ENCODE measurements at places on chromosomes 12 and 14.

GRCh38 chr12:54419088-54419887 is at the start of gene ITGA5:
Gene ITGA5 (minus strand): TSS chr12:54419266. CDS start chr12:54419198, 68 bp downstream.
- DNase-seq = peak; percentile 71

GRCh38 chr14:42911642-42912041 is 1305.0 kb downstream of the LRFN5 start:
- peak; percentile 21 for DNase-seq

DNA sequence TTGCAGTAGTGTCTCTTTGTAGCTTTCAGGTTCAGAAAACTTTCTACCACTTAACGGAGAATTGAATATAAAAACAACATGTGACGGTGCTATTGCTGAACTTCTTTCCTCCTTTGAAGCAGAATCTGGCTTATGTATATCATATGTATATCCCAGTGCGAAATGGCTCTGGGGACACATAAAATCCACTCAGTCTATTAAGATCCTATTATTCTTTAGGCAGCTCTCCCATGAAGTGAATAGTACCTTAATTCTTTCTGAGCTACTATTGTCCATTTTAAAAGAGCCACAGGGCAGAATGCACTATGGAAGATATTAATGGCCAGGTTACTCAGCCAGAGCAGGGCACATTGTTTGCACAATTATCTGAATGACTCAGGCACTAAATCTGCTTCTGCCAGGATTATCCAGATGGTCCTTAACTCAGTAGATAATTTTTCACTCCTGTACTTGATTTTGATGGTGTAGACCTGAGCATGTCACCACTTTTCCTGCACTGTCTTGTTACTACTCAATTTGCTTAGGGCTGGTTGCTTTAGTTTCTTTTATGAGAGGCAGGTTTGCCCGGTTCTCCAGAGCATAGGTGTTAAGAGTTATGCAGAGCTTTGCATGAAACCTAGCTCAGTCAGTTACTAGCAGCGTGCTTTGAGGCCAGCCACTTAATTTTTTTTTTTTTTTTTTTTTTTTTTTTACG is 5.5 kb downstream of the CNTN1 start:
- DNase-seq = no peak

DNA sequence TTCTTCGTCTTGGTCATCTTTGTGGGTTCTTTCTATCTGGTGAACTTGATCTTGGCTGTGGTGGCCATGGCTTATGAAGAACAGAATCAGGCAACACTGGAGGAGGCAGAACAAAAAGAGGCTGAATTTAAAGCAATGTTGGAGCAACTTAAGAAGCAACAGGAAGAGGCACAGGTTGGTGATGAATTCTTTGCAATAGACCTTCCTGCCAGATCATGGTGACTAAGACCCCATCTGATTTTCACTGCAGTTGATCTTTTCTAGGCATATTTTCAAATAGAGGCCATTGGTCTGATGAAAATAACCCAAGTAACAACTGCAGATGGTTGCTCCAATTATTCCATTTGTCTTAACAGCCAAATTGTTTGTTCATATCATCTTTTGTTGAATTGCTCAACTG is 114.4 kb downstream of the SCN8A start:
- DNase-seq = no peak

DNA sequence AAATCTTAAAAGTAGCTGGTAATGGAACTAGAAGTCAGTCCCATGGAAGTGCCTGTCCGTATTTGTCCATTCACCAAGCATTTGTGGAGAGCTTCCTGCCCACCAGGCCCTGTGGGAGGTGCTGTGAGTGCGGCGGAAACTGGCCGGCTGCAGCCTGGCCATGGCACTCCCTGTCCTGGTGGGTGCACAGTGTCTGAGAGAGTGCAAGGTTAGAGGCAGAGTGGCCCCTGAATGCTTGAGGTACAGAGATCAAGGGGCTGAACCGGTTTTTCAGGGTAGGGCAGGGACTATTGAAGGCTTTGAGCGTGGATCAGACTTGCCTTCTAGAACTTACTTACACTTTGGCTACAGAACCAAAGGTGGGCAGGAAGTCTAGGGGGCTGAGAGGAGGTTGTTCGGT is 92.9 kb downstream of the ESR2 start:
- DNase-seq = no peak

DNA sequence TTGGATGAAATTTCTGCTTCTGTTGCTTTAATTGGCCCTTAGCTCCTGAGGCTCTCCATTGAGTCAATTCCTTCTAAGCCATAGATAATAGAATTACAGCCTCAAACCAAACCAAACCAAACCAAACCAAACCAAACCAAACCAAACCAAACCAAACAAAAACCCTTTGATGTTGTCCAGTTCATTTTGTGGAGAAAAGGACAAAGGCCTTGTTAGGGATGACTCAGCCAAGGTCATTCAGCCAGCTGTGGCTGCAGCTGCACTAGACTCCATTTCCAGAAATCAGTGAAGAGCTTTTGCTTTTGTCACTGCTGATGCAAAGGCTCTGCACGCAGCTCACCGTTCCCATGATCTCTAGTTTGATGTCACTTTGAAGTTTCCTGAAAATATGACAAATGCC is 82.2 kb upstream of the RMST start:
- no peak for DNase-seq

- DNase-seq = no peak
Measured at GRCh38 chr14:68390741-68391140, 402.1 kb downstream of the ZFP36L1 start.

GRCh38 chr14:55274146-55274545 is 2.9 kb downstream of the FBXO34 start:
- no peak for DNase-seq

DNA sequence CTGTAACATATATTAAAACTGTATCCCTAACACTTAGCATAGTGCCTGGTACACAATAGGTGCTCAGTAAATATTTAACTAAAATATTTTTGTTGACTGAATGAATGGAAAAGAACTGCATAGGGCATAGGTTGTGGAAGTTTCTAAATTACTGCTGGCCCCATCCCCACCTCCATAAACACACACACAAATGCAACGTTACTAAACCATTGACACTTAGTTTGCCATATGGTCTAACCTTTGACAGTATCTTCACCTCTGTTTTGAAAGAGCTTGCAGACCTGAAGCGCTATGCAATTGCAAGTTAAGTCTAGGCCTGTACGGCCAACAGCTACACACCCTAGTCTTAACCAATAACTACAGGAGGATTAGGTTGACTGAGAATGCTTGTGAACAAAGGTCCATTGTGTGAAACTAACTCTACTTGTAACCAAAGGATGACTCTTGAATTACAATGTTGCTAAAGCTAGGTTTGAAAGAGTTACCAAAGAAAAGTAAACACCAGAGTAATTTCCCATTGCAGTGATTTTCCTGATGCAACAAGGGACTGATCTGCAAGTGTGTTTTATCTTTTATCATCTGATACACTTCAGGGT is 924 bp upstream of the MANSC1 start:
- DNase-seq = no peak

GRCh38 chr14:74134484-74134883 is 49.7 kb downstream of the LIN52 start:
- no peak for DNase-seq

DNA sequence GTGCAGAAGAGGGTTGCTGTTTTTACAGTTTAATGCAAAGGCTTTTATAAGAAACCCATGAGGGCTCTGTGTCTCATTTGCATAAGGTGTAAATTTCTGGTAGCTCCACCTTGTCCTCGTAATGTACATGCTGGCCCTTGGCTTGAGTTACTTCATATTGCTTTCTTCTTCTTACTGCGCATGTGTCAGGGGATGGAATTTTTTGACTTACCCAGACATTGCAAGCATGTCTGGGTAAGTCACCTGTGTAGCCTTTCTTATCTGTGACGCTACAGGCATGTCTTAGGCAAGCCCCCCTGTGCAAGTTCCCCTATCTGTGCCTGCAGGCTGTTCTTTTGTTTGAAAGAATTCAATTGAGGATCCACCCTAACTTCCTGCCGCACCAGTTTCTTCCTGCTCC is 274.2 kb downstream of the ETNK1 start:
- no peak for DNase-seq

- no peak for DNase-seq
Measured at GRCh38 chr14:93116676-93117200, 1.0 kb upstream of the ITPK1 start.

DNA sequence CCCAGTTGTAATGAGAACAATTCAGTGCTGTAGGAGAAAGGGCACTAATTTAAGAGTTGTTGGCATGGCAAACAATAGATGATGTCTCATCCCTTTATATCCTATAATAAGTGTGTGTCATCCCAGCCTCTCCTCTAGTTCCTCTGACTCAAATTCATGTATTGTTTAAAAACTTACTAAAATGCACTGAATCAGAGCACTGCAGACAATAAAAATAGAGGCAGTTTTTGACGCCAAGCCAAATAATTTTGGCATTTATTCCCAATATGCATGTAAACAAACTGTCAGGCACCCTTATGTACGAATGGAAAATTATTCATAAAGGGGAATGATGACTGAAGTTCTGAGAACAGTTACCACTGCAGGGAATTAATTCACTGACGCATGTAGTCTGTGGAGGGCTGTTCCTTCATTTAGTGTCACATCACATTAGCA is 57.9 kb upstream of the TMX1 start:
- peak; percentile 7 for DNase-seq

GRCh38 chr12:80441921-80442320 is 2.1 kb upstream of the PTPRQ start:
- peak; percentile 75 for DNase-seq

DNA sequence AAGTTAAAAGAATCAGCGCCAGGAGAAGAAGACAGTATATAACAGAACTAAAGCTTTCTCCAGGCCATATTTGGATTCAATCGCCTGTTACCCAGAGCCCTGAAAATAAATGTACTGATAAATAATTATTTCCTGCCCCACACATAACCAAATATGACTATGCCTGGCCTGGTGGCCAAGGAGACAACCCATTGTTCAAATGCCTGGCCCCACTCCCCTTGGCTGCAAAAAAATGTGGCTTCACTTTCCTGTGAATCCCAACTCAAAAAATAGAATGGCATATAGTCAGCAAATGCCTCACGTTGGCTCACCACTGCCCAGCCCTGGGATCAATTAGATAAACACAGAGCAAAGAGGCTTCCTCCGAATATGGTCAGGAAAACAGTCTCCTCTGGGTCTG is 472.1 kb downstream of the BCL11B start:
- no peak for DNase-seq

- peak; percentile 46 for DNase-seq
Measured at GRCh38 chr12:13156277-13156676, 40.2 kb upstream of the EMP1 start.

- peak; percentile 44 for DNase-seq
Measured at GRCh38 chr12:14961466-14962152, at the start of gene ARHGDIB. Gene ARHGDIB (minus strand): TSS chr12:14961601. CDS start chr12:14950712, 10,889 bp downstream.

DNA sequence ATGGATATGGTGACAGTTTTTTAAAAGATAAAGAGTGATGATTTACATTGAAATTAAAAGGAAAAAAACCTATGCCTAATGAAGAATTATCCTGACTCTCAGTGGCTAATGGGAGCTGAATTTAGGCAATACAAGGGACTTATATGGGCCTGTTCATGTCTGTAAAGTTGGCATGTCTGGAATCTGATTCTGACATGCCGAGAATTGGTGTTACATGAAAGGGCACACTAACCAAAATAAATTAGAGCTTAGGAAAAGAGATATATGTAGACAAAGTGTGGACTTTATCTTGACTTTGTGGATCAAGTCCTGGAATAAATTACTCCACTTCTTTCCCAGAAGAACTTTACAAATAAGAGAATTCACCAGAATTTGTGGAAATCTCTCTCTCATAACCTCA is 1.1 kb downstream of the TDG start:
- no peak for DNase-seq

GRCh38 chr12:94763462-94763861 is 113.1 kb upstream of the TMCC3 start:
- no peak for DNase-seq

DNA sequence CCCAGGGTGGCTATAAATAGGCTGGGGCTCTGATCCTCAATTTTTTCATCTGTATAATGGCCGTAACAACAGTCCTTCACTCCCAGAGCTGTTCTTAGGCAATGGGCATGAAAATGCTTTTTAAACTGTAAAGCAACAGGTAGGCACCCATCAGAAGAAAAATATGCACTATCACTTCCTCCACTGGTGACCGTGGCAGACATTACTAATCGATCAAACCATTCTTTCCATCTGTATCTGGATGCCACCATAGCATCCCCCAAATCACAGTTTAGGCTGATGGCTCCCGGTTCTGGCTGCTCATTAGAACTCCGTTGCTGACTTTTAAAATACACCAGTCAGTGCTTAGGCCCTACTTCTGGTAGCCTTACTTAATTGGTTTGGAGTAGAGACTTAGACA is 11.2 kb downstream of the KRT71 start:
- no peak for DNase-seq

- no peak for DNase-seq
Measured at GRCh38 chr14:37585971-37586796, 8.9 kb downstream of the FOXA1 start.

DNA sequence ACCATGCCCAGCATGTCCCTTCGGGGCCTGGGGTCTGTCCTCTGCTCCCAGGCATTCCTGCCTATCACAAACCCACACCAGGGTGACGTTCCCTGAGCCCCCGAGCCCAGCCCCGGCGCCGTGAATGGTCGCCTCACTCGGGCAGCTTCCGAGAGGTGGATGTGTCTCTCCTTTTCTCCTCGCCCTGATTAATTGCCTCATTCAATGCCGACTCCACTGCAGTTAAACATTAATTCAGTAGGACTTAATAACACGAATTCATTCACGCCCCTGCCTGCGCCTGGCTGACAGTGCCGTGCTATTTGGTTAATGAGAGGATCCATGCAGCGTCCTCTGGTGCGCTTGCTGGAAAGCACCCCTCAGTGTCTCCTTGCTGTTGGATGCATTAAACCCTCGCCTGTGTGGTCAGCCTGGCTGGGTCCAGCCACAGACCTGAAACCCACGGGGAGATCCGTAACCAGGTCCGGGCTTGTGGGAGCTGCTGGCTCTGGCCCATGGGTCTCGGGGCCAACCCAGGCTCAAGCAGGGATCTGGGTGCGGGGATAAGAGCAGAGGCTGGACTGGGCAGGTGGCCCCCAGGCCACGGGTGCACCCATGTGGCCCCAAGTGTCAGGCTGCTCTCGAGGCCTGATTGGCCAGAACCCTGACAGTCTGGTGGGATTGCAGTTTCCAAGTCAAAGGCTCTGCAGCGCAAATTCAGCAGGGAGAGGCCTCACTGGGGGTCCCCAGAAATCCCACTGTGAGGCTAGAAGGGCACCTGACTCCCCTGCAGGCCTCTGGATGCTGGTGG is 55.4 kb downstream of the FBRSL1 start:
- DNase-seq = no peak

- peak; percentile 32 for DNase-seq
Measured at GRCh38 chr12:106897082-106897481, 58.6 kb upstream of the TMEM263 start.

DNA sequence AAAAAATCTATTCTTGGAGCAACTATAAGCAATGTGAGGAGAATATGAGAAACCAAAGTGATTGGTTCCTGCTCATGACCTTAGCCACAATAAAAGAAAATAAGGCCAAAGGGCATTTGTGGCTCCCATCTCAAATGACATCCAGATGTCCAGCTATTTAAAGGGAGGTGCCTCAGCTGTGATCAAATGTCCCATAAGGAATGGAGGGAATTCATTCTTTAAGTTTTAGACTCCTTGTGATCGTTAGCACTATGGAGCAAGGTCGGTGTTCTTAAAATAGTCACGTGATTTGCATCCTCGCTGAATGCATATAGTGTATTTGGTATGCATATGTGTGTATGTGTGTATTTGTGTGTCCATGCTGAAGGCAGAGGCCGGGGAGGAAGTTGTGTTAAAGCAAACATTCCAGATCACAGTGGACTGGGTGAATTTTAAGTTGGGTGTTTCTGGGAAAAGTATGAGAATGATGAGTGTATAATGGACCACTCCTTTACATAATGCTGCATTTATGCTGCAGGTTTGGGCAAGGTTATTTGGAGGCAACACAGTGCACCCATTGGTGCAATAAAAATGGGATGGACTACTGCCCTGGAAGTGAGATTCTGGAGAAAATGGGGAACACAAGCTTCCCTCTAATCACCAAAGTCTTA is 5.6 kb upstream of the E2F7 start:
- no peak for DNase-seq

Data from iris pigment epithelial cell (primary cell).